Fibroblast of skin of back (primary cell): ENCODE measurements at places on chromosomes 1 and 21.
A peak's percentile ranks its signal among the peaks of the same experiment; 100 is the strongest.

GRCh38 chr1:62481681-62482080, 44.8 kb downstream of the USP1 start:
- DNase-seq = peak; percentile 30

GRCh38 chr1:183554577-183554976, 35.7 kb downstream of the NCF2 start:
- no peak for DNase-seq

GRCh38 chr1:113488576-113489177, 98.4 kb downstream of the MAGI3 start:
- no peak for DNase-seq

GRCh38 chr1:28668191-28668955, at the start of gene GMEB1:
Gene GMEB1 (plus strand): TSS chr1:28668784. CDS start chr1:28683613, 14,829 bp downstream.
- DNase-seq = peak; percentile 88

GRCh38 chr21:36282568-36283230, 37.3 kb upstream of the MORC3 start:
- peak; percentile 13 for DNase-seq

DNA sequence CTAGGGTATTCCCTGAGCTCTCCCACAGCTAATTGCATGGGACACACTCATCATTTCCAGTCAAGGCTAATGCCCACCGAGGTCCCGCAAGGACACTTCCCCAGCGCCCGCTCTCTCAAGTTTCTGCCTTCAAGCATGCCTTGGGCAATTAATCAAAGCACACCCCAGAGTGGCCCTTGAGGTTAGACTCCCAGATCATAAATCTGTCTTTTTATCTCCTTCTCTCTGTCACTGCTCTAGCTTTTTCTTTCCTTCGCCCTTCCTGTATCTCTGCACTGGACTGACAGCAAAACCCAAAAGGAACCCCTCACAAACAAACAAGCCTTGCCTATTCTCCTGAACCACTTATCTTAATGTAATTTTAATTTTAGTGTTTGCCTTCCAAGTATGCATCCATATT, 7.9 kb upstream of the EXOSC10 start:
- DNase-seq = no peak

DNA sequence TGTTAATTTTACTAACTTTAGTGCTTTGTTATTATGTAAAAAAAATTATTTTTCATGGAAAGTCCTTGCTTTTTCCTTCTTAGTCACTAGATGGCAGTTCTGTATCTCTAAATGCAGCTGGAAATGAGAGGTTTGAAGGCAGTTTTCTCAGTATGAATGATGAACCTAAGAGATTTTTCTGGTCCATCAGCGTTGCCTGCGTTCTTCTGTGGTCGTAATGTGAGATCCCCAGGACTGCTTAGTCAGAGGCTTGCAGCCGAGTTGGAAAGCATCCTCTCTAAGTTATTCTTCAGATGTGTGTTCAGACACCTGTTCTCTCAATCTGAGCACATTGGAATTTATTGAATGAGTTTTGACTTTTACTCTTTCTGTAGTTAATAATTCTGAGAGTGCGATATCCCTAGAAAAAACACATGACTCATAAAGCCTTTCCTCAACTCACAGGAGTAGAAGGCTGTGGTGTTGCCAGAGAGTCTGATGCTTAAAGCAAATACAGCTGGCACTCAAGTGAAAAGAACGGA, 99.3 kb downstream of the FMN2 start:
- DNase-seq = peak; percentile 94

DNA sequence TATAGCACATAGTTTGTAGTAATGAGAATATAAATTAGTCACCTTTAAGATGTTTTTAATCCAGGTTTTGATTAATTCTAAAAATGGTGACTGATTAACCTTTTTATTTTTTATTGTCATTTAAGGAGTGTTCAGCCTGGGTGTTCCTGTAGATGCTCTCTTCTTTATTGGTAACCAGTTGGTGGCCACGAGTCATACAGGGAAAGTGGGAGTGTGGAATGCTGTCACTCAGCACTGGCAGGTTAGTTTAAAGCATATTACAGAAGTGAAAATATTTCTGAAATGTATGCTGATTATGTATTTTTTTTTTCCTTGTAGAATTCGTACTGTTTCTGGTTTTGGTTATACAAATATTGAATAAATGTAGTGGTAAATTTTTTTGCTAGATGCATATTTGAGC, 28.1 kb downstream of the KCTD3 start:
- DNase-seq = peak; percentile 45

DNA sequence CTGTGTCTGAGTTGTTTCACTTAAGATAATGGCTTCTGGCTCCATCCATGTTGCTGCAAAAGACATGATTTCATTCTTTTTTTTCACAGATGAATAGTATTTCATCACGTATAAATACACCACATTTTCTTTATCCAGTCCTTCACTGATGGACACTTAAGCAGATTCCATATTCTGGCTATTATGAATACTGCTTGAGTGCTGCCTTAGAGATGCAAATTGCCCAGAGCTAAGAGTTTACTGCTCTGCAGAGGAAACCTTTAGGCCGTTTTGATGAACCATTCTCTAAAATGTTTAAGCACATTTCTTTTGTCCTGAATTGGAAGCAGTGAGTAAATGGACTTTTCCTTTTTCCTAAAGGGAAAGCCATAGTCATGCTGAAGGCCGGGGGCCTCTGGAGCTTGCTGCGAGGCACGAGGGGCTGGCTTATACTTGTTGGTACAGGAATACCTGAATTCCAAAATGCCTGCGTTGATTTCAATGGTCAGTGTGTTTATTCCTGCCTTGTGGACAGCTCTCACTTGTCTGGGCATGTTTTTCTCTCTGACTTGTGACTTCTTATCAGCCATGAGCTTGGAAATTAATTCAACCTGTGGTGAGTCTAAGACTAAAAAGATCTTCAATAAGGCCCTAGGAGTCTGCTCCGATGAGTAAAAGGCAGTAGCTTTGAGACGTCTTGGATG, 201.0 kb upstream of the MAP1LC3C start:
- DNase-seq = no peak

- no peak for DNase-seq
These were observed 144.7 kb upstream of the JUN start for GRCh38 chr1:58928514-58928913.

- DNase-seq = peak; percentile 72
These were observed 337.8 kb downstream of the HLX start for GRCh38 chr1:221217029-221217428.

- DNase-seq = no peak
These were observed 113.2 kb downstream of the LRRC53 start for GRCh38 chr1:74399249-74399648.

DNA sequence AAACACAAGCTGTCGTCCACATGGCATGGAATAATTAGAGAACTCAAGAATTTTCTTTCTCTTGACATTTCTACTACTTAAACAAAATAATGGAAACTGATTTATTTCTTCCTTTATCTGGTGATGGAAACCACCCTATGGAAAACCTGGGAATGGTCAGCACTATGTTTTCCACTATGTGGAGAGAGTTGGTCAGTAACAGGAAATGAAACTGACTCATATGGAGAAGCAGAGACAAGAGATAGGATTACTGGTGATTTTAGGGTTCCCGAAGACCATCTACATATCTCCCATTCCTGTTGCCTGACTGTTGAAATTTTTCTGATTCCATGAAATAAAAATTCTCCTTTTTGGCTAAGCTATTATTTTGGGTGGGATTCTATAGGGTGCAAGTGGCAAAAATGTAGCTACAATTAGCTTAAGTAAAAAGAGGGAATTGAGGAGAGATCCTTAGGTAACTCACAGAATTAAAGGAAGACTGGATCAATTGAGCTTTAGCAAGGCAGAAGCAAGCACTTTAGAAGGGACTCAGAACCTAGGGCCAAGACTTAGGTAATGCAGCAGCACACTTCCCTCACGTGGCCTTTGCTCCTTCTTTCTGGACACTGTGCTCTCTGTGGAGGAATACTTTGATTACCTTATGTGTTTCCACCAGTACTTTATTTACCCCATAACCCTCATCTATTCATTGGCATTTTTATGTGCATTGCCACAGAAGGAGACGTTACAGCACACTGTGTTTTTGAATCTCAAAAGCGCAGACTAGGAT, 89.6 kb downstream of the LEPR start:
- peak; percentile 89 for DNase-seq

- no peak for DNase-seq
These were observed 44.3 kb downstream of the CD34 start for GRCh38 chr1:207866471-207867135.

GRCh38 chr21:23217597-23217996, 2219.4 kb downstream of the NCAM2 start:
- peak; percentile 7 for DNase-seq

DNA sequence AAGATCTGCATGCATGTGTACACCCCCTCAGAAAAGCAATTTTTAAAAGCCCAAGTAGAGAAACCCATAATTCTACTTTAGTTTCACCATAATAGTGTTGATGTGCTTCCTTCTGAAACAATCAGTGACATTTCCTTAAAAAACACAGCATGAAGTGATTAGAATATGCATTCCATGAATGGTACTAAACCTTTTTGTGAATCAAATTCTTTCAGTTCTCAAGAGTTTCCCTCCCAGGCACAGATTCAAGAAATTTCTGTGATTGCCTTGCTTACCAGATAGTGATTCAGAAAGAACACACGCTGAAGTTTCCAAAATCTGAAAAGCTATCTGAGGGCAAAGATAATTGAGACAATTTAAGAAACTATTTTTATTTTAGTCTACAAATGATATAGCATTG, 136.4 kb upstream of the ADGRL2 start:
- peak; percentile 70 for DNase-seq

DNA sequence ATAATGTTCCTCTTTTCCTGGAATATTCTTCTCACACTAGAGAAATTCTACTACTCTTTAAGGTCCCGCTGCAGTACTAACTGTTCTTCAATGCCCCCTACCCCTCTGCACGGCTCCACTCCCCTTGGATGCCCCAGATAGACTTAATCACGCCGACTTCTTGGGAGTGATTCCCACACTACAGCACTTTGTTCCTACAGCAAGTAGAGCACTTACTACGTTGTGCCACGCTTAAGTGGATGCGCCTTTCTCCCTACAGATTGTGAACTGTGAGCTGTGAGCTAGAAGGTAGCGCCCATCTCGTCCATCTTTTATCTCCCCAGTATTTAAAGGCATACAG, 2.2 kb downstream of the ZNF436 start:
- DNase-seq = no peak

GRCh38 chr1:167268347-167268787, 47.7 kb downstream of the POU2F1 start:
- no peak for DNase-seq

DNA sequence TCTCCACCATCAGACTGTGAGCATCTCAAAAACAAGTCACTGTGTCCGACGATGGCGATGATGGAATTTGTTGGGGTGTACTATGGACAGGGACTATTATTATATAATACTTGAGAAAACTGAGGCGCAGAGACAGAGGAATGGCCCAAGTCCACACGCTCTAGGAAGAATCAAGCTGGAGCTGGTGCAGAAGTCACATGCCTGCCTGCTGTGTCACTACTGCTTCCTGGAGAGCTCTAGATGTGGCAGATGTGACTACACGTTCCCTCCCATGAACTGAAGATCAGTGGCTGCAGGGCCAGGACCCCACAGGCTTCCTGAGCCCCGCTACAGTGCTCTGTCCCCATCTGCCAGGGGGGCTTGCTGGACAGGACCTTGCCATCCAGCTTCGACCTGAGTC, 56.9 kb downstream of the TRABD2B start:
- peak; percentile 70 for DNase-seq

DNA sequence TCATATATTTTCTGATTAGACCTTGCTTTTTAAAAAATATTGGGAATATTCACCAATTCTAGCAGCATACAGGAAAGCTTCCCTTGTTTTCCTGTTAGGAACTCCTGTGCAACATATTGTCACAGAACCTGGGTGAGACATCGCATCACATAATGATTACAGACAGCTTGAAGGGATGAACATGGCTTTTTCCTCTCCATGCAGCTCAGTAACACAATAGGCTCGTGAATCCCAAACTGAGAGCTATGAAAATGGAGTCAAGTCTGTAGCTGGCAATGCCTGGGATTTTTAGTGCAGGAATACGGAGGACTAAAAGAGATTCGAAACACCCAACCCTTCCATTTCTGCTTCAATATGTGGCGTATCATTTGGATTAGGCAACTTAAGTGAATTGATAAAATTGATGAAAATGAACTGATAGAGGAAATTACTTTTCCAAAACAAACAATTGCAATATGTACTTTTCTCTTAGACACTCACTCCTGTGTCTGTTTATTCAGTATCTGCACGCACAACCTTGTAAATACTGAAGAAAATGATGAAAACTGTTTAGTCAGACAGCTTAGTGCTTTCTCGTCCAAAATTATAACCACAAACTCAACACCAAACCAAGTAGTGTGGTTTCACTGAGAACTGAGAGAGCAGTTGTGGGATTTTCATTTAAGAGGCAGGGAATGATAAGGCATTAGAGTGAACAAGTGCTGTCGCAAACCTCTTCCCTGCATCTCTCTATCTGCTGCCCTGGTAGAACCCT, 250.4 kb downstream of the PTBP2 start:
- no peak for DNase-seq

GRCh38 chr1:244104309-244105060, 53.4 kb downstream of the ZBTB18 start:
- peak; percentile 99 for DNase-seq

DNA sequence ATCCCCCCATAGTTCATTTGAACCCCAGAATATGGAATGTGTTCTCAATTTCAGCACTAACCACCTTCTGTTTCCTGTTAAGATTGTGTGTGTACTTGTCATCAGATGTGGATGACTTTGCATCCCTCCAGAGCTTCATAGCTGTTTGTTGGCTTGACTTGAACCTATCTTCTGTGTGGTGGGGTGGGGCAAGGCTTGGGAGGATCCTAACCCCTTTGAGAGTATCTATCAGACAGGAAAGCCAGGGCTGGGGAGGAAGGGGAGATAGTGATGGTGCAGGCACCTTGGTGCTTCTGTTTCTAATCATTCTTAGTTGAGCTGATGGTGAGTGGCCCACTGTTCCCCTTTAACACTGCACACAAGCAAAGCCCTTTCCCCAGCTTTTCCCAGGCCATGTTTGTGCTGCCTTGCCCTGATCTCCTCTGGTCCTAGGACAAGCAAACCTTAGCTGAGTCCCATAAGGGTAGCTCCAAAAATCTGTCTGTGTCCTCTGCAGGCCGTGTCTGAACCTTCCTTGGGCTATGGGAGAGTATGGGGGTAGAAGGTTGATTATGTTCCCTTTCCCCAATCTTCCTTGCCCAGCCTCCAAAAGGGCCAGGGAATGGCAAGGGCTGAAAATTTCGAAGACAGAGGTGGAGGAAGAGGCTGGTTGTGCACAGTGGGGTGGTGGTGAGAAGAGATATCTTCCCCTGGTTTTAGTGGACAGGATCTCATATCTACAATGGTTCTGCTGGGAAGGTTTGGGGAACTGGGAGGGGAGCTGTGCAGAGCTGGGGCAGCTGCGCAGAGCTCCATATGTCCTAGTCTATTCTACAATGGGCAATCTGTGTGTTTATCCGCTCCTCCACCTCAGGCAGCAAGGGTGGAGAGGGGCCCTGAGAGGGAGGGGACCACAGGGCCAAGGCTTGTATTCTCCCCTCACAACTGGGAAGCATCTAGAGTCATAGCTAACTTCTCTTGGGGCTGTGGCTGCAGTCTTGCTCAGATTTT, 1.4 kb downstream of the NHLH1 start:
- DNase-seq = no peak

GRCh38 chr1:177289532-177289931, 118.8 kb downstream of the BRINP2 start:
- no peak for DNase-seq
